Activated CD4-positive, alpha-beta T cell treated with anti-CD3 and anti-CD28 coated beads, Interleukin-2, amount 50 U/mL, for 24 hours (primary cell): ENCODE measurements at places on chromosomes 11 and 22.

DNA sequence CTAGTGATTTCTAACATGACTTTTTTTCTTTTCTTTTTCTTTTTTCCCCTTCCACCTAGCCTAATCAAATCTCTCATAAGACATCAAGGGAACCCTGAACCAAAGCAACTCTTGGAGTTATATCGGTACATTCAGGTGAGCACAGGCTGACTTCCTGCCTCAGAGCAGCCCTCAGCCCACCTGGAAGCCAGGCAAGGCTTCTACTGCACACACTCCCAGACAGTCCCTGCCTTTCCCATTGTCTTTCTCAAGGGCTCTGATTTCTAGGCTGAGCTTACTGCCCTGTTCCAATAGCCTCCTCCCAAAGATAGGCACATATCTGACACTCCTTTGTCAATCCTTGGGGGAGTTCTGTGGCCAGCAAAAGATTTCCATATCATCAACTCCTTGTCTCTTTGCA is 629.5 kb downstream of the NTM start:
- DNase-seq: no peak

GRCh38 chr11:6616596-6617250 is 2.5 kb downstream of the TPP1 start:
- no peak for DNase-seq

GRCh38 chr22:46408568-46409506 is 73.3 kb downstream of the TRMU start:
- DNase-seq: no peak

- no peak for DNase-seq
Observed at GRCh38 chr22:31278626-31279326, 13.5 kb downstream of the PIK3IP1 start.

DNA sequence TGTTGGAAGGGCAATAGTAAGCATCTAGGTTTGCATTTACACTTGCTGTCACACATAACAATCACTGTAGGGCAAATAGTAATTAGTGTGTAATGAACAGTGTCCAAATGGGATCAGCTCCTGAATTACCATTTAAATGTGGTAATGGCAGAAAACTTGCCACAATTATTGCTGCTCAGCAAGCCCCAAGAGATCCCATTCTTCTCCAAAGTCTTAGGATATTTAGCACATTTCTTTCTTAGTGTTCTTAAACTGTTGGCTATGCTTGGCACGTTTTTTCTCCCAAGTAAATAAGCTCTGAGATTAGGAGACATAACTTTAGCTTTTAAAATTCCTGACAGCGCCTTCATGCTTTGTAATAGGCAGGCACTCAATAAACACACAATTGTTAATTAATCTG is 1037.0 kb downstream of the DLG2 start:
- no peak for DNase-seq

DNA sequence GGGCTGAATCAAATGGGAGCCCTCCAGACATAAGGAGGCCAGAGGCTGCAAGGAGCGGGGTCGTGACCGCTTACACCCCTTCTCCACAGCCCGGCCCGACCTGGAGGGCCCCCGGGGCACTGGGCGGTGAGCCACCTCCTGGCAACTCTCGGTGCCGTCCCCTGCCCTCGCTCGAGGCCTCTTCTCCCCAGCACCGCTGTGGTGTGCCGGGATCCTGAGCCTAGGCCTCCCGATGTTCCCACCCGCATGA is 432 bp upstream of the GP1BB start:
- no peak for DNase-seq

- no peak for DNase-seq
Observed at GRCh38 chr11:68044145-68044813, 5.5 kb downstream of the TCIRG1 start.

GRCh38 chr22:38017939-38018885 is 33.9 kb upstream of the SOX10 start:
- no peak for DNase-seq

GRCh38 chr11:28675183-28675582 is 567.0 kb downstream of the METTL15 start:
- DNase-seq: no peak

- DNase-seq: no peak
Observed at GRCh38 chr11:100629671-100630070, 57.4 kb upstream of the ARHGAP42 start.

DNA sequence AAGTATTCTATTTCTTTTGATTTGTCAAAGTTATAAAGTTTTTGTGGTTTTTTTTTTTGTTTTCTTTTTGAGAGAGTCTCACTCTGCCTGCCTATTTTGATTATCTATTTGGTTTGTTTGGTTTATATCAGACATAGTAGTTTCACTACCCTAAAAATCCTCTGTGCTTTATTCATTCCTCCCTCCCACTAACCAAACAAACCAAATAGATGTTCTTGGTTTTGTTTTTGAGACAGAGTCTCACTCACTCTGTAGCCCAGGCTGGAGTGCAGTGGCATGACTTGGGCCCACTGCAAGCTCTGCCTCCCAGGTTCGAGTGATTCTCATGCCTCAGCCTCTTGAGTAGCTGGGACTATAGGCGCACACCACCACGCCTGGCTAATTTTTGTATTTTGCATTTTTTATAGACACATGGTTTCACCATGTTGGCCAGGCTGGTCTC is 67.9 kb downstream of the ENTHD1 start:
- no peak for DNase-seq

DNA sequence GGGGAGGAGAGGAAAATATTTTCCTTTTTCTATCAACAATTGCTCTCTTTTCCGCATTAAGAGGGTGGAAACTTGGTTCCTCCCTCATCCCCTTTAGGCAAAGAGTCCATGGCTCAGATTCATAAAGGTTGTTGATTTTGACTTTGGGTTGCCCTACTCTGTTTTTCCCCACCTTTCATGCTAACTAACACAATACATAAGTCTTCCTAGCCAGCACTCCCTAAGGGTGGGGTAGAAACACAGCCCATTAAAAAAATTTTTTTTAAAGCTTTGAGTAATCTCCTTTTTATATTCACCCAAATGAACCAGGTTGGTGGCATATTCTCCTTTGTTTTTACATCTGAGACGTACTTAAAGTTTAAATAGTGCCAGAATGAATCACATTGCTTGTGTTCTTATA is 20.0 kb upstream of the LIN7C start:
- no peak for DNase-seq
